ENCODE measurements at places on chromosomes 3 and 15. TPM values are rescaled to one million over a fixed set of nuclear protein-coding genes. Genes with fewer than 3 reads are reported as not detected.

DNA sequence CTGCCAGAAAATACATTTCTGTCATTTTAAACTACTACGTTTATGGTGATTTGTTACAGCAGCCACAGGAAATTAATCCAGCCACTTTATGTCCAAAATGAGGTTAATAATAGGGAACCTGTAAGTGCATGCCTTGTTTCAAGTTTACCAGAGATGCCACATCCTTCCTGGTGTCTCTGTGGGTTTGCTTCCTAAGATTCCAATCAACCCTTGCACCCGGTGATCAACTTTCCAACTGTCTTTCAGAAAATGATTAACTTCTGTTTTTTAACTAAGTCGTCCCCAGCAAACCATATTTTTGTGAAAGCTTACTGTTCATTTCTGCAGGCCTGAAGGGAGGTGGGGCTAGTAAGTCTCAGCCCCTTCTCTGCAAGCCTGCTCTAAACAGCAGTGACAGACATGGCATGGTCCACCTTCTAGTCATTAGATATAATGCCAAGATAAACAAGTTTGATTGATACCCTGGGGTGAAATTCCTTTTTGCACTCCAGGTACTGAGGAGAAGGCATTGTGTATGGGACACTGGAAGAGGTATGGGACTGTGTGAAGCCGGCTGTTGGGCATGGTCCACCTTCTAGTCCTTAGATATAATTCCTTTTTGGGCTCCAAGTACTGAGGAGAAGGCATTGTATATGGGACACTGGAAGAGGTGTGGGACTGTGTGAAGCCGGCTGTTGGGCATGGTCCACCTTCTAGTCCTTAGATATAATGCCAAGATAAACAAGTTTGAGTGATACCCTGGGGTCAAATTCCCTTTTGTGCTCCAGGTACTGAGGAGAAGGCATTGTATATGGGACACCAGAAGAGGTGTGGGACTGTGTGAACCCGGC is 11.1 kb upstream of the TMC3 start:
- DNase-seq = no peak
- H3K4me3 ChIP-seq = no peak overlapping the region
- no peaks in the 10 kb centered on the region for H3K27me3 ChIP-seq
- H3K36me3 ChIP-seq = peaks cover 3% of the 10 kb centered on the region
- H3K4me1 ChIP-seq = peaks cover 18% of the 10 kb centered on the region

DNA sequence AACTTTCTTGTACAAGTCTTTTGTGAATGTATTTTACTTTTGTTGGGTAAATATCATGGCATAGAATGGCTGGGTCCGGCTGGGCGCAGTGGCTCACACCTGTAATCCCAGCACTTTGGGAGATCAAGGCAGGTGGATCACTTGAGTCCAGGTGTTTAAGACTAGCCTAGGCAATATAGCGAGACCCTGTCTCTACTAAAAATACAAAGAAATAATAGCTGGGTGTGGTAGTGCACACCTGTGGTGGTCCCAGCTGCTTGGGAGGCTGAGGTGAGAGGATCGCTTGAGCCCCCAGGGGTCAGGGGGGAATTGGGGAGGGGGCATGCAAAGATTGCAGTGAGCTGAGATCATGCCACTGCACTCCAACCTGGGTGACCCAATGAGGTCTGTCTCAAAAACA is 52.9 kb downstream of the ANP32A start:
- H3K4me1 ChIP-seq = no peaks in the 10 kb centered on the region
- H3K36me3 ChIP-seq = no peaks in the 10 kb centered on the region
- H3K27me3 ChIP-seq = no peaks in the 10 kb centered on the region
- no peak for DNase-seq
- no peak overlapping the region for H3K27ac ChIP-seq

DNA sequence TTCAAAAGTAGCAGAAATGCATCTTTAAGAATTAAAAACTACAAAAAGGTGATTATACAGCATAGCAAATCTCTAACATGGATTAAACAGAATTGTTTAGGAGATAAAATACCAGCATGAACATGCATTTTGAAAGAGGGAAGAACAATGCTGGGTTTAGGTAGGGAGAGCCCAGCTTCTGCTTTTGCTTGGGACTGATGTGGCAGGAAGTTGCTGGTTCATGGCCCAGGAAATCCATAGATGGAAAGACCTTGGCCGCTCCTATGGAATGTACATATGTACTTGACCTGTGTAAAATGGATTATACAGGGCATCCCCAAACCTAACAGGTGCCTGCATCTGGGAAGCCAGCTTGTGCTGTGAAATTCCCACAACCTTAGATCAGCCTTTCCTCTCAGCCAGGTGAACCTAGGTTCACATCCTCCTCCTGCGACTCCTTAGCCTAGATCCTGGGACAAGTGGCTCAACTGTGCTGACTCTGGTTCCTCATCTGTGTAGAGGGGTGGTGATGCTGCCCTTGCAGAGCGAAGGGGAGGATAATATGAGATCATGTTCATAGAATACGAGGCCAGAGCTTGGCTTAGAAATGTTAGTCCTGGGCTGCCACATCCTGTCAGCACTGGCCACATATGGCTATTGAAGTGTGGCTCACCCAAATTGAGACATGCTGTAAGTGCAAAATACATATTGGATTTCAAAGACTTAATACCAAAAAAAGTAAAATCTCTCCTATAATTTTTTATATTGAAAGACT is 47.0 kb upstream of the PLXNA1 start:
- H3K27ac ChIP-seq = peak overlapping the region; percentile 27
- no peaks in the 10 kb centered on the region for H3K36me3 ChIP-seq
- no peaks in the 10 kb centered on the region for H3K27me3 ChIP-seq
- no peaks in the 10 kb centered on the region for H3K4me1 ChIP-seq
- DNase-seq = no peak

Gene JMJD7
- 5.9 TPM for polyA plus RNA-seq

DNA sequence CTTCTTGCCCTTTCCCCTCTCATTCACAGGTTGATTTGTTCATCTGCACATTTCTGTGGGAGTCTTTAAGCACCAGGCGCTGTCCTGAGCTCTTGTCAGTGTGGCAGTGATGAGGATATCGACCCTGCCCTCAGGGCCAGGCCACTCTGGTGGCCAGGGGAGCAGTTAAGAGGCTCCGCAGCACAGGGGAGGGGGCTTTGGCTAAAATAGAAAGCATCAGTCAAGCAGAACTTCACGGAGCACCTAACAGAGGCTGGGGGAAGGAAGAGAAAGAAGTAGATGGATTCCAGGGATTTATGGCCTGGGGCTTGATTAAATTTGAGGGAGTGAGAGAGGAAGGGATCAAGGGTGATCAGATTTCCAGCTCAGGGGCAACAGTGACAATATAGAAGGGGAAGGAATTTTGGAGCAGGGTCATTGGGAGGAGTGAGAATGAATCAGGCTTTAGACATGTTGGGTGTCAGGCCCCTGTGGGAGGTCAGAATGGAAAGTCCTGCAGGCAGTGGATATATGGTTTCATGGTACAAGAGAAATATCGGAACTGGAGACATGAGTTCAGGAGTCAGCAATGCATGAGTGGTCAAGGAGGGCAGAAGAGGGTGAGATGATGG is 73.0 kb upstream of the GLCE start:
- no peaks in the 10 kb centered on the region for H3K4me1 ChIP-seq
- H3K27ac ChIP-seq = no peak overlapping the region
- H3K36me3 ChIP-seq = no peaks in the 10 kb centered on the region
- DNase-seq = no peak

- H3K4me3 ChIP-seq = no peak overlapping the region
- no peaks in the 10 kb centered on the region for H3K36me3 ChIP-seq
- no peaks in the 10 kb centered on the region for H3K27me3 ChIP-seq
Observed at GRCh38 chr3:72114773-72115172, 329.8 kb upstream of the PROK2 start.

DNA sequence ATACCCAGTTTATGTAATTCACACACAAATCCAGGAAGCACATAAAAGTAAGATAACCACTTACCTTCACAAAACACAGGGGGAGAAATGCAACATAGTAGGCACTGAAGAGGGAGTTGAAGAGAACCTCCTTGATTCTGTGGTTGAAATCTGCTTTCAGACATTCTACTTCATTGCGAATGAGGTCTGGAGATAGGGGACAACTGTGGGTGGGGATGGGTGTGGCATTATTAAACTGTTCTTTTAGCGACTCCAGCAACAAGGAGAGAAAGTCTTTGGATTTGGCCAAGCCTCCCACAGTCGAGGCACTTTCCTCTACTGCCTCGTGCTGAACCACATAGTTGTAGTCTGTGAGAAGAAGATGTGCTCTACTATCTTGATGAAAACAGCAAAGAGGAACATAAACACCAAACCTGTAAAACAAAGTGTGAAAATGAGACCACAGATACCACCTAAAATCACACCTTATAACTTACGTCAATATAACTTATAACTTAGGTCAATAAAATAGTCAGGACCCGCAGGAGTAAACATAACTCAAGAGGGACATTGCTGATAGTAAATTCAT is 25.6 kb downstream of the TMEM39A start:
- no peak overlapping the region for H3K27ac ChIP-seq
- peaks cover 66% of the 10 kb centered on the region for H3K36me3 ChIP-seq
- DNase-seq = no peak
- no peaks in the 10 kb centered on the region for H3K27me3 ChIP-seq

DNA sequence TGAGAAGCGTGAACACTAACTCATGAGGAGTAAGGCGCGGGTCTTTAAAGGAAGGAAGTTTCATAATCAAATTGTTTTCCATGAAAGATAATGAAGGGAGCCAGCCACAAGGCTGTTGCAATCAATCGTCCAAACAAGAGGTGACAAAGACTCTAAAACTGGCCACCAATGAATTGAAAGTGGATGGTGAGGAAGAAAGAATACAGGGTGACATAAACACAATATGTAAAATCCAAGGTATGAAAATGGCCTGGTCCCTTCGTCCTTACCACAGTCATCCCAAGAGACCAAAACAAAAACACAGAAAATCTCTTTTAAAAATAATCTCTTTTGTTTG is 12.0 kb downstream of the CD86 start:
- H3K27ac ChIP-seq = no peak overlapping the region
- DNase-seq = no peak
- H3K27me3 ChIP-seq = no peaks in the 10 kb centered on the region
- H3K36me3 ChIP-seq = no peaks in the 10 kb centered on the region

DNA sequence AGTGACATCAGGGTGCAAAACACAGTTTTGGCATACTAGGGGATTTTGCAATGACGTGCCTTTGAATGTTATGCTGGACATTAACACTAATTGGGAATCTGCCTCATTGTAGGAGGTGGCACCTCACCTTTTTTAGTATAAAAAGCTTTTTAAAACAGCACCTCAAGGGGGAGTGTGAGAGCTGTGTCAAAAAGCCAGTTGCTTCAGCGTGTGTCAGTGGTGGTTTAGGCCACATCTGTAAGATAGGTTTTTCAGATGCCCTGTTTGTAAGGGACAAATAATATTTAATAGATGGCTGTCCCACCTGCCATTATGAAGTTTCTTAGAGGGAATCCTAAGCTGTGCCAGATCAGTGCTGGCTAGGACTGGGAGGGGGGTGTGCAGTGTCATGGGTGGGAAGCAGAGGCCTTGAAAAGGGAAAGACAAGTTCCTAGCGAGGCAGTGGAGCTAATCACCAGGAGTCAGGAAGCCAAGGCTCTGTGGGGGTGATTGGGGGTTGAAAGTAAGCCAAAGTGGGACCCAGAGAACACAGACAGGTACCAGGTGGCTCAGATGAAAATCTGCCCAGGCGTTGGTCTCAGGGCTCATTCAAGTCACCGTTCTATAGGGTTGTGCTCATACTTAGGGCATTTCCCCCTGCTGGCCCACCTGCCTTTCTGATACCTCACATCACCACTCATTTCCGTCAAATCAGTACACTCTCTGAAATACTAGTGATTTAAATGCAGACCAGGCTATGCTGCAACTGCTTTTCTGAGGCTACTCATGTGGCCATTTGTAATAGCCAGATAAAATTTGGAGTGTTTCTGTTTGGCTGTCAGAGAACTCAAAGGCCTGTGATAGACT is 120.5 kb downstream of the BBX start:
- no peak overlapping the region for H3K4me3 ChIP-seq
- no peaks in the 10 kb centered on the region for H3K36me3 ChIP-seq
- no peaks in the 10 kb centered on the region for H3K4me1 ChIP-seq

GRCh38 chr15:74870436-74871215 is 2.5 kb downstream of the SCAMP2 start:
- H3K36me3 ChIP-seq = no peaks in the 10 kb centered on the region
- no peaks in the 10 kb centered on the region for H3K27me3 ChIP-seq
- no peak for DNase-seq

DNA sequence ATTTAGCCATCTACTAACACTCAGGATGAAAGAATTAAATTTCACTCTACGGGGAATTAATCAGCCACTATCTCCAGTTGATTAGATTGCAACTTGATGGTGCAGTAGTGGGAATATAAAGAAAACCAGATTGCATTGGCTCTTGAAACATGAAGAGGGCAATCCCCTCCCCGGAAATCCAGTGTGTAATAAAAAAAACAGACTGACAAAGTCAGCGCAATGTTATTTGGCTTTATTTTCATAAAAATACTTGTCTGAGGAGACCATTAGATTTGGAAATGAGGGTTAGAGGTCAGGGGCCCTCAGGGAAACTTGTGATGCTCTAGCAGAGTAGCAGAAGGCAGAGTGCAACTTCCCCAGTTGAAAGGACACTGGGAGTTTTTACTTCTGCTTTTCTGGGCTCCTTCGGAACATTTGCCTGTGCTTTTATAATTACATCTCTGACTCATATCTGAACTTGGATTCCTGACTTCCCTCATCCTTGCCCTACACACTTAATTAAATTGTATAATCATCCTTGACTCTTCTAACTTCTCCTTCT is 326.8 kb downstream of the TUSC7 start:
- no peaks in the 10 kb centered on the region for H3K27me3 ChIP-seq
- no peak overlapping the region for H3K27ac ChIP-seq
- DNase-seq = no peak
- H3K4me3 ChIP-seq = no peak overlapping the region
- H3K4me1 ChIP-seq = no peaks in the 10 kb centered on the region
- H3K36me3 ChIP-seq = no peaks in the 10 kb centered on the region

DNA sequence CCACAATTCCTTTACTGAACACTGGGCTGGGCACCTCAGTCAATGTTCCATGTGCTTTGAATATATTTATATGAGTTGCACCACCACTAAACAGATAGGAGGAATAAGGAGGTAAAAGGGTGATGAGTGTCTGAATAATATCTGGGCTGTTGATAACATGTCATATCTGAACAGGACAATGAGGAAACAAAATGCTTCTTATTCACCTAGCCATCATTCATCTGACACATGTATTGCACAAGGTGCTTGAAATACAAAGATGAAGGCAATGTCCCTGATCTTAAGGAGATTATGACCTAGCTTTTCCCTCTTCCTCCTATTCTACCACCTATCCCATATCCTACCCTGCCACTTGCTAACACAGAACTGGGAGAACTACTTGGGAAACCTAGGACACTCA is 8.0 kb upstream of the CERS3 start:
- H3K4me1 ChIP-seq = no peaks in the 10 kb centered on the region
- no peaks in the 10 kb centered on the region for H3K36me3 ChIP-seq
- peak overlapping the region; percentile 12 for H3K27ac ChIP-seq
